ENCODE measurements at places on chromosomes 12 and 14. TPM values are rescaled to one million over a fixed set of nuclear protein-coding genes. Genes with fewer than 3 reads are reported as not detected.

DLGAP5 gene
- 11.6 TPM for total RNA-seq

GRCh38 chr14:105223260-105223659 lies 25.1 kb upstream of the BTBD6 start:
- no peak for DNase-seq

ACSM4 gene
- total RNA-seq, result not detected

MYO1A gene
- total RNA-seq, result not detected

KLHL42 gene
- total RNA-seq, result 23.6 TPM

SPTB gene
- under 0.01 TPM for total RNA-seq

TAS2R46 gene
- total RNA-seq, result 2.4 TPM

ZC2HC1C gene
- 0.84 TPM for total RNA-seq

- peak; percentile 8 for DNase-seq
Observed at GRCh38 chr12:24997970-24998582, 49.2 kb upstream of the BCAT1 start.

GRCh38 chr12:32457251-32458025 lies 58.1 kb downstream of the FGD4 start:
- peak; percentile 26 for DNase-seq

SLC25A29 gene
- total RNA-seq, result 145 TPM

DNA sequence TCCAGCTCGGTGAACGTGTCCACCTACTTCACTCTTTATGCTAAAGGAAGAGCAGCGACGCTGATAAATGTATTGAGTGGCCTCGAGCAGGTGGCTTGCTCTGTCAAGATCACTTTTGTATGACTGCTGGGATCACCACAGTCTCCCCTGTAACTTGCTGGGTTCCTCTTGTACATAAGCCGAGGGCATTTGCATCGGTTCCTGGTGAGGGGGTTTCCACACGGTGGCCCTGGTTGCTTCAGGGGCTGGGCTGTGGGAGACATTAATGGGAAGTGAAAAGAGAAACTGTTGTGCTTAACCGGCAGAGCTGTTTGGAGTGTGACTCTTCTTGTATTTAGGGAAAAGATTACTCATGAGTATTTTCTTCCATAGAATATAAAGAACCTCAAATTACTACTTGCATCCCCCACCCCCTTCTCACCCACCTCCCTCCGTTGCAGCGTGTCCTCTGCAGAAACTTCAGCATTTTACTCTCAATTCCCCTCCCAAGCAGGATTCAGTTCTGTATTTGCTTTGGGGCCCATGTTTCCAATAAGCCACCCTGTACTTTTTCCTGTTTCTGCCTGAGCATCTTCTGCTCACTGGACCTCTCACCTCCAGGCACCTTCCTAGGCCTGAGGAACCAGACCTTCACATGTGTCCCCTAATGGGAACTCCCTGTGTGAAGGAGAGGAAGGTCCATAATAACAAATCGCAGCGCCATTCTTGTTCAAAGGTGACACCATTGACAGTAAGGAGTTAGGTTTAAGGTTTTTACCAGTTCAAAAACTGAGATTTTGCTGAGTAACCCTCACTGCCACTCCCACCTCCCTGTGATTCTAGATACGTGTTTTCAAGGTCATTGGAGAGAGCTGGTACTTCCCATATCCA lies 187.0 kb downstream of the ETV6 start:
- DNase-seq, result no peak

TAS2R20 gene
- total RNA-seq, result 2.2 TPM

RD3L gene
- total RNA-seq, result not detected

- DNase-seq, result no peak
Observed at GRCh38 chr12:101592921-101593320, 1.9 kb upstream of the MYBPC1 start.

DNA sequence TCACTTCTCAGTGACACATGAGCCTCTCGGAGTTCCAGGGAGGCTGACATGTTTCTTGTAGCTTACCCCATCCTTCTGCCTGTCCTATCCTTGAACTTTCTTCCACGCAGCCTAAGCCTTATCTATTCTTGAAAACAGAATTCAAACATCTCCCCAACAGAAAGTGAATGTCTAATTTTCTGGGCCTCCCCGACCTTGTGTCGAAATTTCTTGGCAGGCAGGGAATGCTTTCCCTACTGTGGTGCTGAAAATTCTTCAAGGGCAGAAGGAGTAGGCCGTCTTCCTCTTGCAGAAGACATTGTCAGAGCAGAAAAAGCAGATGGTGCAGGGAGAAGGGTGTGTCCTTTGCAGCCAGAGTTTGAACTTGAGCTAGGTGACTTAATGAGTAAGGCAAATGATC lies 63.0 kb upstream of the TCL1B start:
- DNase-seq, result no peak

DNA sequence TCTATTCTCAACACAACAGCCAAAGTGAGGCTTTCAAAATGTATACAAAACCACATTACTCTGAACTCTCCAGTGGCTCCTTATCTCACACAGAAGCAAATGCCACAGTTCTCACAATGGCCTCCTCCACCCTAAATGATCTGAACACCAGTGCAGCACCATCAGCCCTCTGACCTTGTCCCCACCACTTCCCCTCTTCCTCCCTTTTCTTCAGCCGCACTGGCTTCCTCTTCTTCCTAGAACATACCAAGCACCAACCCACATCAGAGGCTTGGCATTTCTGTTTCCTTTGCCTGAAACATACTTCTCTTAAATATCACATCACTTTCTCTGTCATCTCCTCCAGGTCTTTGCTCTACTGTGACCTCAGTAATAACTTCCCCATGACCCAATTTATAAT lies 66.3 kb downstream of the GPR135 start:
- DNase-seq, result no peak

GRCh38 chr12:99027461-99027860 lies 382.4 kb downstream of the APAF1 start:
- DNase-seq, result no peak

EFS gene
- total RNA-seq, result 0.17 TPM

- no peak for DNase-seq
Observed at GRCh38 chr12:126258190-126258589, 1193.0 kb downstream of the AACS start.

- no peak for DNase-seq
Observed at GRCh38 chr12:475286-475685, 15.5 kb downstream of the B4GALNT3 start.

CPNE8 gene
- total RNA-seq, result 29.4 TPM

FLVCR2 gene
- total RNA-seq, result 15.8 TPM

DNA sequence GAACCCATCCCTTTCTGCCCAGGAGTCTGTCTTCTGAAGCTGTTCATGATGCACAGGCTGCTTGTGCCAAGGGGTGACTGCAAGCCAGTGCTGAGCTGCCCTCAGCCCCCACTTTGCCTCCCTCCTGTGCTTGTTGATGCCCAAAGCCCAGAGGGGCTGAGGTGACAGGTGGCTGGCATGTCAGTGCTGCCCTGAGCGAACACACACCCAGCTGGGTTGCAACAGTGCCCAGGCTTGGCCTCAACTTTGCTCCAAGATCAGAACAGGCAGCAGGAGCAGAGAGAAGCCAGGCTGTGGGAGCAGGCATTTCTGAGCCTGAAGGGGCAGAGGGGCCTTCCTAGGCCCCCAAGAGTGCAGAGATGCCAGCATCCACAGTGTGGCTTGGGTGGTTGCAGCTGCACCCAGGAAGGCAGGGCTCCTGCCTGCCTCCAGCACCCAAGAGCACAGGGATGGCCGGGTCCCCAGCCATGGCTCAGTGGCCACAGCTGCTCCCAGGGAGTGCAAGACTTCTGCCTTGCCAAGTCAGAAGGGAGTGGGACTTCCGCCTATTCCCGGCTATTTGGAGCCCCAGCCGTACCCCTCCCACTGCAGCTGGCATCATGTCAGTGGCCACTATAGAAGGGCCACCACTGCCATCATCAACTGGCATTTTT lies 83.1 kb downstream of the SLC16A7 start:
- DNase-seq, result no peak

DNA sequence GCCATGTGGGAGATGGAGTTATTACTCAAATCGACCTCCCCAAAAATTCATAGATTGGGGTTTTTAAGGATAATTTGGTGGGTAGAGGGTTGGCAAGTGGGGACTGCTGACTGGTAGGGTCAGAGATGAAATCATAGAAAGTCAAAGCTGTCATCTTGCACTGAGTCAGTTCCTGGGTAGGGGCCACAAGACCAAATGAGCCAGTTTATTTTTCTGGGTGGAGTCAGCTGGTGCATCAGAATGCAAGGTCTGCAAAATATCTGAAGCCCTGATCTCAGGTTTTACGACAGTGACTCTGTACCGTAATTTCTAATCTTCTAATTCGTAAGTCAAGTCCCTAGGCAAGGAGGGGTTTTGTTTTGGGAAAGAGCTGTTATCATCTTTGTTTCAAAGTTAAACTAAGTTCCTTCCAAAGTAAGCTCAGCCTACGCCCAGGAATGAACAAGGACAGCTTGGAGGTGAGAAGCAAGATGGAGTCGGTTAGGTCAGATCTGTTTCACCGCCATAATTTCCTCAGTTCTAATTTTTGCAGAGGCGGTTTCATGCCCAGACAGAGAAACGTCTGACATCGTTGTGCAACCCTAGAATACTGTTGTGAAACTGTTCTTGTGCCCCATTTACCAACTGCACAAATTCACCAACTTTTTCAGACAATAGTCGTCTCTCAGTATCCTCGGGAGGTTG lies 104.5 kb upstream of the SFSWAP start:
- DNase-seq, result no peak

DEPDC4 gene
- total RNA-seq, result 0.17 TPM

HSPB8 gene
- total RNA-seq, result 3.4 TPM

OVCH1 gene
- total RNA-seq, result not detected

GRCh38 chr14:59755409-59756135 lies 115.0 kb downstream of the RTN1 start:
- DNase-seq, result no peak

HCFC2 gene
- 26.9 TPM for total RNA-seq

OLR1 gene
- total RNA-seq, result not detected

DNA sequence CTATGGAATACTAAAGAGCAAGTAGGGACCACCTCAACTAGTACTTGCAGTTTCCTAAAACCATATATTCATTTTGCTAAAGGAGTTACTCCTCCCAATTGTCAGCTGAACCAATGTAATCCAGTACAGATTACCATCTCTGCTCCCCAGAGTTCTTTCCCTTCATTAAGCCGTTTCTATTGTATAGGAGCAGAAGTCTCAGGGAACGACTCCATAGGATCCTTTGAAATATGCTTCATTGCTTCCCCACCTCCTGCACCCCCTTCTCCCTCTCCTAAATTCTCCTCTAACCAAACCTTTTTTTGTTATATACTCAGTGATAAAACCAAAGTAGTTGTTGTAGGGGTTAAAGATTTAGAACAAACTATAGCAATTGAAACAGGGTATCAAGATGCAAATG lies 30.7 kb upstream of the LALBA start:
- DNase-seq, result no peak

MYH6 gene
- not detected for total RNA-seq

DNA sequence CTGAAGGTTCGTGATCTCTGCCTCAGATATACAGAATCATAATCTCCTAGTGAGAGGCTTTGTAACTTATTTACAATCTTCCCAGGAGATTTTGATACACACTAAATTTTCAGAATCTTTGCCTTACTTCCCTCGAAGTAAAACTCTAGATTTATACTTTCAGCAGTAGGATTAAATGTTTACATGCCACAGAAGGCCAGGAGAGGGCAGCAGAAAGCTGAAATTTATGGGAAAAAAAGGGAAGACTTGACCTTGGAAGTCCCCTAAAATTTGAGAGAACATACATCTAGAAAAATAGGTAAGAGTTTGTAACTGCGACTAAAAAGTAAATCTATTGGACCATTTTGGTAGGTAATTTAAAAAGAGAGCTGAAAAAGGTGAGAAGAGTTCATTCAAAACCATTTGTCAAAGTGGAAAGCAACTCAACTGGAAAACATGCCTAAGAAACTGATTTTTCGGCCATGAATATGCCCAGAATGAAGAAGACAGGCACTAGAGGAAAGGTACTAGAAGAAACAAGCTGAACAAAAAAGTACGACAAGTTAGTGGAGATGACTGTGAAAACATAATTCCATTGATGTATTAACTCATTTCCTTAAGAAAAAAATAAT lies 242.0 kb upstream of the MDGA2 start:
- DNase-seq, result peak; percentile 4

GRCh38 chr14:86333493-86333892 lies 803.5 kb downstream of the FLRT2 start:
- DNase-seq, result no peak

GRCh38 chr12:14981049-14981448 lies 8.2 kb downstream of the PDE6H start:
- DNase-seq, result no peak

HELB gene
- total RNA-seq, result 4.1 TPM
